ENCODE measurements at places on chromosomes 12 and 14. TPM values are rescaled to one million over a fixed set of nuclear protein-coding genes. Genes with fewer than 3 reads are reported as not detected.

GRCh38 chr12:94126067-94126466, 22.3 kb upstream of the PLXNC1 start:
- no peak for DNase-seq

GRCh38 chr14:66206554-66206953, 279.6 kb upstream of the CCDC196 start:
- no peak for DNase-seq

- no peak for DNase-seq
These were observed 98.9 kb upstream of the PLEKHG7 start for GRCh38 chr12:92603741-92604432.

DNA sequence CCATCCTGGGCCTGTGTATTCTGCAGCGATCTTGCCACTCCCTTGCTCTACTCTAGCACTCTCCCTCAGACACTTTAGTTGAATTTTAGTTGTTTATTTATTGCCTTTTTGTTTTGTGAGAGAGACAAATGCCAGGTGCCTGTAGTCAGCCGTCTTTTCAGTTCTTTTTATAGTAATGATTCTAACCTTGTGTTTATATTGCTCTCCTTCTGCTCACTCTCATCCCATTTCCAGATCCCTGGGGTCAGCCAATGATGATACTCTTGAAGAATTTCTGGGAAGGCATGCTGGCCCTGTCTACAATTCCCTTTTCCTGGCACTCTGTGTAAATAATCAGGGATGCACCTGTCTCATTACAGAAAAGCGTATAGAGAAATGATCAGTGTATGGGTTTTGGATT, 334.1 kb upstream of the MIS18BP1 start:
- DNase-seq: no peak

DNA sequence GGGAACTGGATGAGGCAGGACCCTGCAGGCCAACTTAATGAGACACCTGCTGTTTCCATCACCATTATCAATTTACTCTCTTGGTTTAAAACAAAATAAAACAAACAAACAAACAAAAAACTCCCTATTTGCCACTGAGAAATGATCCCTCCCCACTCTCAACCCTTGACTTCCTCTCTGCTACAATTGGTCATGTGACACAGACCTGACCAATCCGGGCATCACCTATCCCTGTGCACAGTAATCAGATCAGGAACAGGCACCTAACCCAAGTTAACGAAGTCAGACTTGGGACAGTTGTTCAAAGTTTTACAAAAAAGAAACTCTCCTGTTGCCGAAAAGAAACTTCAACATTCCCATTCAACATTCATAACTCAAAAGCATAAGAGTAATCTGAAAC, 58.4 kb downstream of the NELL2 start:
- no peak for DNase-seq

NOVA1 gene
- 132 TPM for total RNA-seq

DNA sequence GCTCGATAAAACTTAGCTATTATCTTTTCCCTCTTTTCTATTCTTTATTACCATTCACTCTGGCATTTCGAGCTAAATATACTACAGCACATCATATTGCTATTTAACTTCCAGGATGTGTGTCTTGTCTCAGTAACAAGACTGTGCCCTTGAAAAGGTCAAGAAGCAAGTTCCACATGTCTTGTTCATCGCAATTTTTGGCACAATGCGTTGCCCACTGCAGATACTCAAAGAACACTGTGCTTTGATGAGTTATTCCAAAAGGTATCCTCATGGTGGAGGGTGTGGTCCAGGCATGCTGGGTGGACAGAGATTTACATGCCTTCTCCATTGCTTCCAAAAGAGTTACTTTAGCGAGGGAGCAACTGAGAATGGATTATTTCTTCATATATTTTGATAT, 6.6 kb downstream of the E2F7 start:
- no peak for DNase-seq
